Foreskin keratinocyte (primary cell): ENCODE measurements at places on chromosomes 3 and 15. TPM values are rescaled to one million over a fixed set of nuclear protein-coding genes. Genes with fewer than 3 reads are reported as not detected.

Gene KLHL40
- total RNA-seq = not detected in 2 replicates

Gene TTBK2
- total RNA-seq = 14.5 and 15.0 TPM in 2 replicates

Gene CPA3
- total RNA-seq = not detected in 2 replicates

Gene RBPMS2
- not detected in 2 replicates for total RNA-seq

Gene SHISA5
- 262 and 284 TPM in 2 replicates for total RNA-seq

Gene TMIE
- not detected in 2 replicates for total RNA-seq

Gene SERPINI2
- not detected in 2 replicates for total RNA-seq

Gene MAP1A
- total RNA-seq = 0.24 and 0.28 TPM in 2 replicates

Gene THRB
- 3.1 and 3.9 TPM in 2 replicates for total RNA-seq

Gene IQGAP1
- 268 and 290 TPM in 2 replicates for total RNA-seq

Gene CYP1A2
- 0.04 TPM in 1 of 2 replicates, not detected in the other for total RNA-seq

Gene PLD1
- total RNA-seq = 6.1 and 7.7 TPM in 2 replicates

Gene ISL2
- 0.27 and 1.6 TPM in 2 replicates for total RNA-seq

Gene ZNF860
- 7.9 and 9.4 TPM in 2 replicates for total RNA-seq

Gene RTP1
- not detected in 2 replicates for total RNA-seq

Gene CYP19A1
- not detected in 2 replicates for total RNA-seq

Gene WDR72
- not detected in 2 replicates for total RNA-seq

Gene NAA80
- total RNA-seq = 11.5 and 14.3 TPM in 2 replicates

Gene IQCF5
- total RNA-seq = not detected in 2 replicates

Gene PYGO1
- 5.6 and 7.5 TPM in 2 replicates for total RNA-seq

Gene PRICKLE2
- total RNA-seq = 6.3 and 8.4 TPM in 2 replicates

Gene GOLGA8G
- not detected in 2 replicates for total RNA-seq

Gene MRAS
- total RNA-seq = 2.9 and 6.3 TPM in 2 replicates

Gene RBP2
- not detected in 2 replicates for total RNA-seq

Gene ABI3BP
- 2.0 and 2.7 TPM in 2 replicates for total RNA-seq

Gene SAXO2
- 1.2 and 1.7 TPM in 2 replicates for total RNA-seq

Gene MST1R
- total RNA-seq = 95.1 and 98.9 TPM in 2 replicates

Gene CHRFAM7A
- total RNA-seq = 0.34 and 0.39 TPM in 2 replicates

Gene GPX1
- 452 and 487 TPM in 2 replicates for total RNA-seq

Gene CCPG1
- 5.7 and 9.7 TPM in 2 replicates for total RNA-seq

Gene USP50
- total RNA-seq = not detected in 2 replicates

Gene C3orf70
- under 0.01 TPM in 1 of 2 replicates, not detected in the other for total RNA-seq

Gene ZNF660
- total RNA-seq = 0.10 and 0.11 TPM in 2 replicates

Gene UROC1
- not detected in 2 replicates for total RNA-seq
